ENCODE measurements at places on chromosomes 7 and 10. TPM values are rescaled to one million over a fixed set of nuclear protein-coding genes. Genes with fewer than 3 reads are reported as not detected.

Gene ZNF212
- total RNA-seq, result 5.5 TPM

Gene HOXA5
- 12.5 TPM for total RNA-seq

DNA sequence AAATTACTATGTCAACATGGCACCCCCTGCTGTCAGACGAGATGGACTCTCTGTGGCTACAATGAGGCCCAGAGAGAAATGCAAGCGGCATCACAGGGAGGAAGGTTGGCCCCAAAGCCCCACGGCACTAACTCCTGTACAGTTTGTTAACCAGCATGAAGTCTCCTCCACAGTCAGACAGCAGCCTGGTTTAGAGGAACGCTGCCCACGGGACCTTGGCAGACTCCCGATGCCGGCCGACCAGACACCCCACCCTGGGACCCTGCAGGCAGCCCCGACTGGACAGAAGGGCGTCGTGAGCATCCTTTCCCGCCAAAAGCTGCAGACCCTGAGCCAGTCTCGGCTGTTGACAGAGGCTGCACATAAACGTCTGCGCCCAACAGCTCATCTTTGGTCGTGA, 158.8 kb downstream of the DIP2C start:
- no peak for DNase-seq

DNA sequence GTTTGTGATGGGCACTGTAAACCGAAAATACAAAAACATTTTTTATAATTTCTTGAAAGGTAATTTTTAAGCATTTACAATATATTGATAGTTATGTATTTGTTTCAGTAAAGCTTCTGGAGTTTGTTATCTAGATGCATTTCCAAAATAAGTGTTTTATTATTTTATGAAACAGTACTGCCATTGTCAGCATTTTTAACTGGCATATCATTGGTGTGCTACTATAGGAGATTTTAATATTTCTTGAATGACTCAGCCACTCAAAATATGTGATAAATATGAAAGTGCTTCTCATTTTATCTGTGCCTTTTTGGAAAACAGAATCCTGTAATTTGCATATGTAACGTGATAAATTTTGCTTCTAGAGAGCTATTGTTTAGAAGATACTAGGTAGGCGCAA, 97.9 kb downstream of the ANKIB1 start:
- DNase-seq, result no peak

DNA sequence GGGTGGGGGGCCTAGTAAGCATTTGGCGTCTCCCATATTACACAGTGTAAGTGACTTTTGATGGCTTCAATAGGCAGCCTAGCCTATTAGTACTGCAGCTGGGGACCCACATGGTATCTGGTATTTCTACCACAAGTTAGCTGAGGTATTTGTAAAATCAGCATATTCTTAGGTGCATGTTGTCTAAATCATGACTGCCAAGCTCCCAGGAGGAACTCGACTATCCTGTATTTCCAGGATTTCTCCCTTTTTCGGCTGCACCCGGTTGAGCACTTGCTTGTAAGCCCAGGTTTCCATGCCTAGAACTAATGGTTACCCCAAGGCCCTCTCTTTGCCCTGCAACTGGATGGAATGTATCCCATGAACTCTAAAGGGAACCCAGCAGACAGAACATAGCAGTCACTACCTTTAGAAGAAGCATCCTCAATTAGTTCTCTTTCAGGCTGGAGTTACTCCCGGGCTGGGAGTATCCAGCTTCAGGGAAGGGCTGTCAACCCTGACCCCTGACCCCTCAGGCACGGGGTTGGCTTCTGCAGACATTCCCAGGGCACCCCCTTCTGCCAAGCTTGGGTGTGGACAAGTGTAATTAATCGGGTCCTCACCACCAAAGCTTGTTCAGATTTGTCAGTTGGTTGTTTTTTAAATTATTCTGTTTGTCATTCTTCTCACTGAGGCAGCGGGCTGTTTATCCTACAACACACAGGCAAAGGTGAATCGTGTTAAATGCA, 90.3 kb upstream of the PARD3 start:
- DNase-seq, result no peak

DNA sequence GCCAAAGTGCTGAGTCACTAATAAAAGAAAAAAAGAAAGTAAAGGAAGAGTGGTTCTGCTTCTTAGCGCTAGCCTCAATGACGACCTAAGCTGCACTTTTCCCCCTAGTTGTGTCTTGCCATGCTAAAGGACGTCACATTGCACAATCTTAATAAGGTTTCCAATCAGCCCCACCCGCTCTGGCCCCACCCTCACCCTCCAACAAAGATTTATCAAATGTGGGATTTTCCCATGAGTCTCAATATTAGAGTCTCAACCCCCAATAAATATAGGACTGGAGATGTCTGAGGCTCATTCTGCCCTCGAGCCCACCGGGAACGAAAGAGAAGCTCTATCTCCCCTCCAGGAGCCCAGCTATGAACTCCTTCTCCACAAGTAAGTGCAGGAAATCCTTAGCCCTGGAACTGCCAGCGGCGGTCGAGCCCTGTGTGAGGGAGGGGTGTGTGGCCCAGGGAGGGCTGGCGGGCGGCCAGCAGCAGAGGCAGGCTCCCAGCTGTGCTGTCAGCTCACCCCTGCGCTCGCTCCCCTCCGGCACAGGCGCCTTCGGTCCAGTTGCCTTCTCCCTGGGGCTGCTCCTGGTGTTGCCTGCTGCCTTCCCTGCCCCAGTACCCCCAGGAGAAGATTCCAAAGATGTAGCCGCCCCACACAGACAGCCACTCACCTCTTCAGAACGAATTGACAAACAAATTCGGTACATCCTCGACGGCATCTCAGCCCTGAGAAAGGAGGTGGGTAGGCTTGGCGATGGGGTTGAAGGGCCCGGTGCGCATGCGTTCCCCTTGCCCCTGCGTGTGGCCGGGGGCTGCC, at the start of gene IL6:
Gene IL6 (plus strand): TSS at position 294 of the 807 bp plus-strand sequence. CDS start 63 bp downstream, at position 357.
- peak; percentile 33 for DNase-seq

DNA sequence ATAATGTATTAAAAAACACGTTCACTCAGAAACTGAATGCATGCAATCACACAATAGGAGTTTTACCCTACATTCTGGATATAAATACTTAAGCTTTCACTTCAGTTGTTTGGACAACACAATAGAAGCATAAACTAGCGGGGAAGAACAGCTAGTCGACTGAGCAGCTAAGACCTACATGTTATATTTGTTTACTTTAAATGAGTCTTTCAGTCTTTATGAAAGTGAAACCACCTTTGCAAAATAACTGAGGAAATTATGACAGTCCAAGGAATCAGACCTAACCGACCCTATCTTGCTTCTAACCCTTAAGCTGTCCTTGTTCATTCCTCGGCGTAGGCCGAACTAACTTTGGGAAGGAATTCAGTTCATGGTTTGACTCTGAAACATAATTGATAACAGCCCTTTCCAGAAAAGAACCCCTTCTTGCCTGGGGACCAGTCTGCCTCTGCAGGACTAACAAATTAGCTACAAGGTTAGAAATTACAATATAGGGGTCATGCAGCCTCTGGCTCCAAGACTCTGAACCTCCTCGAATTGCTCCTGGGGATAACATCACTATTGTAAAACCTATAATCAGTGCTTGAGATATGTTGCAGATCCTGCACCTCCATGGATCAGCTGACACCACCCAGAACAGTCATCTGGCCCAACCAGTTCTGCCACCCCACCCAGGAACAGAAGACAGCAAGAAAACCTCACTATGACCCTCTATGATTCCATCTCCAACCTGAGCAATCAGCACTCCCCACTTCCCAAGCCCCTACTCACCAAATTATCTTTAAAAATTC, 185.1 kb upstream of the KLF6 start:
- no peak for DNase-seq

DNA sequence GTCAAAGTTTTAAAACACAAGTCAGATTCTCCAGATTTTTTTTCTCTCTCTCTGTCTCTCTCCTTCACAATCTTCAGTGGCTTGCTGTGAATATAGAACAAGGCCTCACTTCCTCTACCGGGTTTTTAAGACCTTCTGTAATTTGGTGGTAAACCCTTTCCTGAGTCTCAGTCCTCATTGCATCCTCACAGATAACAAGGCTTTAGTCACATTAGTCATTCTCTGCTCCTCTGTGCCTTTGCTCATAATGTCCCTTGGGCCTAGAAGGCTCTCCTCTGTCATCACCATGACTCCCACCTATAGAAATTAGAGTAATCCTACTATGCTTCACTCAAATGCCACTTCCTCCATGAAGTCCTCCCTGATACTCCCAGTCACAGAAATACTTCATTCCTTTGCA, 172.7 kb upstream of the HPS1 start:
- DNase-seq, result no peak

DNA sequence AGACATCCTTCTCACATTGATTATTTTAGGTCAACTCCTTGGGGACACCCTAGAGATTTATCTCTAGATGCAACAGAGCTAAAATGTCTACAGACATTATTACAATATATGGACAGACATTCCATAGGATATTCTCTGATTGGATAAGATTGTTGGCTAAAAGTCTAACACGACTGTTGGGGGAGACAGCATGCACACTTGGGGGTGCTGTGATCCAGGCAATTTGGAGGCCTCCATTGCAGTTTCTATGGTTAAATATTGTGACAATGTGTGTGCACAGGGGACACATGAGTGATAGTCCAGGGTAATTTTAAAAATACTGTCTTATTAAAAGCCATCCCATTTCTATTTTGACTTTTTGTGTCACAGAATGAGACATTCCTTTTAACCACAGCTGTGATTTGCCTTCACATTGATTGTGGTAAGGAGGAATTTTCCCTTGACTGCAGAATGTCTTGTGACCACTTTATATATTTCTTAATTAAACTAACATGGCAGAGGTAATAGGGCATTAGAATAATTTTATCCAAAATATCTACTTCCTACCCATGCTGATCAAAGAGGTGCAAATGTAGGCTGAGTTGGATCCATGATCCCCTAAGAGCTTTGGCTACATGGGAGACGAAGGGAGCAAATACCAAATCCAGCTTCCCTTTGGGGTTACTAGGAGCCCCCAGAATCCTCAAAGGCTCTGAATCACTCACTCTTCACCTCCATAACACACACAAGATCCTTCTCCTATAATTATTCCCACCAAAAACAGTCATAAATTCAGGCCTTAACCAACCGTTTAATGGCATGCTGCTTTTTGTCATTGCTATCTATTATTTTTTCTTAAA, 7.3 kb downstream of the TFPI2 start:
- DNase-seq, result no peak

DNA sequence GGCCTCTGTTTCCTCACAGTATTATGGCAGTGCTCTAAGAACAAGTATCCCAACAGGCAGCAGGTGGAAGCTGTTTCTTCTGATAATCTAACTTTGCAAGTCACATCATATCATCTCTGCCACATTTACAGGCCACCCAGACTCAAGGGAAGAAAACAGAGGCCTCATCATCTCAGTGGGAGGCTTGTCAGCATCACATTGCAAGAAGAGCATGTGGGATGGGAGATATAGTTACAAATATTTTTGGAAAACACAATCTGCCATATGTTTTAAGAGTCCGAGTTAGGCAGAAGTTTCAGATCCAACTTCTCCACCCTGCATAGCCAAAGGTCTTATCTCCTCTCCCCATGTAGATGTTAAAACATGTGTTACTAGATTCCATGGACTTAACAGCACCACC, 130.4 kb upstream of the PDE1C start:
- peak; percentile 35 for DNase-seq

DNA sequence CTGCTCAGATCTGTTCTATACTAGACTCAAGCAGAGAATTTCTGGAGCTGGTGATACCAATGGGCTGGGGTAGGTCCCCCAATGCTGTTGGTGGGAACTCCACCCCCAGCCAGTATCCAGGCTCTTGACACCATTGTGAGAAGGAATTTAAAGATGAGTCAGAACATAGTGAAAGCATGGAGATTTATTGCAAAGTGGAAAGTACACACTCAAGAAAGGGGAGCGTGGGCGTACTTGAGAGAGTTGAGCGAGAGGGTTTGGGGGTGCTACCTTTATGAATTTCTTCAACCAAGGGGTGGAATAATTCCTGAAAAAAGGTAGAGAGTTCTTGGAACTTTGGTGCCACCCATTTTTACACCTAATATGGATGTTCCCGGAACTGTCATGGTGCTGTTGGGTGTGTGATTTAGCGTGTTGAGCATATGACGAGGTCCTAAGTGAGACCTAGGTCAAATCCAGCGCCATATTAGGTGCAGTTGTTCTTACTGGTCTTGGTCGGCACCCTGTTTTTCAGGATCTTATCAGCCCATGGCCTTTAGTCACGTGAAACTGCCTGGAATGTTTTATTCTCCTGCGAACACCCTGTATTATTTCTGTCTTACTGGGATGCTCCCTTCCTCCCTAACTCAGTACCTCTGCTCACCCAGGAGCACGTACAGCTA, 122.0 kb upstream of the AHR start:
- no peak for DNase-seq
